SHP77 (cell line): ENCODE measurements at places on chromosomes 7 and 10.
A peak's percentile ranks its signal among the peaks of the same experiment; 100 is the strongest.

GRCh38 chr10:60375293-60376004 is 14.2 kb downstream of the ANK3 start:
- DNase-seq: no peak

DNA sequence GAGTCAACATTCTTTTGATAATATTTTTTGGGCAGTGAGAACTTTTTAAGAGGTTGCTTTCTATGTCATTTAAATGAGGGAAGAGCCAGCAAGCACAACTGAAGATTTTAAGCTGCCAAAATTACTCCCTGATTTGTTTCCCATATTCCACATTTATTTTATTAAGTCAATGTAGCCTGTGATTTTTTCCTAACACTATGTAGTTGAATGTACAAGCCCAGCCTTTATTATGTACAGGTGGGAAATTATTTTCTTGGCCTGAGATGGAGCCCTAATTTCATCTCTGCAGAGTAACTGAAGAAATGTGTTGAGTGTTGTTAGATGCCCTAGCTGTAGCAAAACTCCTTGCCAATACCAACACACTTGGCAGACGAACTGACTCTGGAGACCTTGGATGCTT is 83.1 kb upstream of the MINDY3 start:
- no peak for DNase-seq

GRCh38 chr7:131190146-131190545 is 137.5 kb upstream of the MKLN1 start:
- no peak for DNase-seq

- no peak for DNase-seq
Observed at GRCh38 chr10:44198096-44198779, 186.7 kb downstream of the CXCL12 start.

DNA sequence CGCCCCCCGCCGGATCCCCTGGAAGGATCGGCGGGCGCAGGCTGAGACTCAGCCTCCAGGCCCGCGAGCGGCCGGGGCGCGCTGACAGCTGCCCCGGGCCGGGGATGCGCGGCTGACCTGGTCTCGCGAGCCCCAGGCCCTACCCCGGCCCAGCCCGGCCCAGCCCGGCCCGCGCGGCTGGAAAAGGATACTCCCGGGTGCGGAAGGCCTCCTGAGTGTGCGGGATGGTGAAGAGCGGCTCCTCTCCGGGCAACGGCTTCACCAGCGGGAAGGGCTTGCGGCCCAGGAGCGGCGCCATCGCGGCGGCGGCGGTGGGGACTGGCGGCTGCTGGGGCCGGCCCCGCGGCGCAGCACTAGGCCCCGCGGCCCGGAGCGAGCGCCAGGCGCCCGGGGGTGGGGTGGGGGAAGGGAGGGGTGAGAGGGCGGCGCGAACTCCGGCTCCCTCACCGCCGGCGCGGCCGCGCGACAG is 423 bp downstream of the BAZ1B start:
- peak; percentile 32 for DNase-seq

- no peak for DNase-seq
Observed at GRCh38 chr10:90846746-90847145, 11.1 kb downstream of the HTR7 start.

DNA sequence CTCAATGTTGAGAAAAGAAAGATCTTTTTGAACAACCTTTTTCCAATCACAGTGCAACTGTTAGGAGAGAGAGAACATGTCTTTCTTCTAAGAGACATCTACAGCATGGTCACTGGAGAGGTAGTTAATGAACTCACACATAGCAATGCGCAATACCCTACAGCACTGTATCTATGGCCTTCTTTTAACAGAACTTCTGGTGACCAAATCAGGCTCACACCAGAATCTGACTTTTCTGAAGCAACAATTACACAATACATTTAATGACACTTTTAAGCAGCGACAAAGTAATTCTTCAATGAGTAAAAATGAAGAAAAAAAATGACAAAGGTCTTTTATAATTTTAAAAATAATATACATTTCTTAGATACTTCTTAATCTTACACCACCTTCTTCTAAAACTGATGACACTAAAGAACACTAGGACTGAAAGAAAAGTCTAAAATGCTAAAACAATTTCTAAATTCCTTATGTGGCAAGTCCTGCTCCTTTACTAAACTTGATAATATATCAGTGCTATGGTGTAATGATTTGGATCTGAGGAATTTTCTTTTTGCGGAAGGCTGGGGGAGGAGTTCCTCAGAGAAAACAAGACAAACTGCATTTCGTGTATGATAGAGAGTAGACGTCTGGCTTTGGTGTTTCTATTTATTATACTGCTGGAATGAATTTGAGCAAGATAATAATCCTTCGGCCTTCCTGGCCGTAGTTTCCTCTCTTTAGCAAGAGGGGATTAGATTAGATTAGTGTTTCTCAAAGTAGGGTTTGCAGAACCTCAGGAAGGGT is 166.3 kb downstream of the ZNF438 start:
- DNase-seq: no peak

DNA sequence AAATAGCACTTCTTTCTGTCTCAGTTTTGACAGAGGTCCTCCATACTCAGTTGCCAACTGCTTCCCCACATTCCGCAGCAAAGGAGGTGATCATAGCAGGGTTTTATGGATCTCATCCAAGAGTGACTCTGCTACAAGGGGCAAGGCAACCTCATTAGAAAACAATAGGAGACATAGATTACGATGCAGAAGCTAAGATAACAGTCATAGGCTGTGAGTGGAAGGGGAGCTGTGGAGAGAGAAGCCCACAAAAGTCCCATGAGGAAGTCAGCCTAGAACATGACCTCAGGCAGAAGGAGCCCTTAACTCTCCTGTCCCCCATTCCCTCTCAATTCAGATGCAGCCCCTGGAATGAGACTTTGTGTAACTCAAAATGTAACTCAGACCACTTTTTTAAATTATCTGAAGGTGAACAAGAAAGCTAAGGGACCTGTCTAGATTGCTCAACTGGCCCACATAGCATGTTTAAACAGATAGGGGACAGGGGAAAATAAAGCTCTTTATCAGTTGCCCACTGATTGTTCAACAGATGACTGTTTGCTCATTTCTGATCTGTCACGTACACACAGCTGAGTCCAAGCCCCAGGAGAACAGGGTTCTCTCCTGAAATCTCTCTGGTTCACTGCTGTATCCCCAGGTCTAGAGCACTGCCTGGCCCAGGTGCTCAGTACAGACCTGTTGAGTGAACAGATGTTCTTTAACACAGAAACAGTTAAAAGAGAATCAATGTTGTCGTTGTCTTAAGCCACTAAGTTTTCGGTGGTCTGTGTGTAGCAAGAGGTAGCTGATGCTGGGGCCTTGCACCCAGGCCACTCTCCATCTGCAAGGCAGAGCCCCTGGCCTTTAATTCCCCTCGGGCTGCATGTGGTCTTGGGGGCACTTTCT is 1.5 kb upstream of the NCOA4 start:
- no peak for DNase-seq

GRCh38 chr10:31759124-31759798 is 169.4 kb downstream of the ARHGAP12 start:
- peak; percentile 41 for DNase-seq

DNA sequence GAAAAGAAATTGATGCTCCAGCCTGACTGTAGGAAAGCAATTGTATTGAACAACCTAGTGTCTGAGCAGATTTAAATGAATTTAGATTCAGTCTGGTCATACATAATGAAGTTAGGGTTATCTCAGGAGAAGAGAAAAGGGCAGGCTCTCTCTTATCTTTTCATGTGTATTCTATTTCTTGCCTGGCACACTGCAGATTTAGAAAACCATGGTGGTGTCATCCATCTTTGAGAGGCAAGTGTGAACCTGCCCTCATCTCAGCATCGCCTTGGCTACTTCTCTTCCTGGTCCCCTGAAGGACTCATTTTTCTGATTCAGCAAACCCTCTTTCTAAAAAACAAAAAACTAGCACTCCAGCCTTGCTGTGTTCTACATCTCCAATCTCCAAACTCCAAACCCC is 137.7 kb downstream of the LRRC4 start:
- no peak for DNase-seq

DNA sequence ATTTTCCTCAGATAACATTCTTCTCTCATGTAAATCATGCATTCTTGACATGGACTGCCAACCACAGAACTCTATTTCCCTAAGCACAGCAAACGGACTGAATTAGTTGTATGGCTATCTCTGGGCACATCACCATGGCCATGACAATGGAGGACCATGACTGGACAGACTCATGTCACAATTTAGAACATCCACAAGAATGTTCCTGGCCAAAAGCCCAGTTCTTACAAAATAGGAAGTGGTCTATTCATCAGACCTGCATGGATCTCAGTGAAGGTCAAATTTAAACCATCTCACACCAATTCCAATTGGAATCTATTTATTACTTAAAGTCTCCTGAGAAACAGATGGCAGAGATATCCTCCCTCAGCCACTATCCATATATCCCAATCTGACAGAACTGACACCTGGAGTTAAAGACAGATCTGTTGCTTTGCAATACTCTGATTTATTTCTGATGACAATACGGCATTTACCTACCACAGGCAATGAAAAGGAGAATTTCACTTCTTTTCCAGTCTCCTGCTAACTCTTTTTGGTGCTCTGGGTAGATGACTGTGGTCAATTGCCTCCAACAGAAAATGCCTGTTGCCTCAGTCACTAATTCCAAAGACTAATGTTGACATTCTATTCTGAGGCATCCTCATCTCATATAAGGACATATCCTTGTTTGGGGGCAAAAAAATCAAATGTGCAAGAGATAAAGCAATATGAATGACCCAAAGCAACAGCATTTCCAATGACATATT is 254.8 kb downstream of the HTR7 start:
- DNase-seq: no peak

DNA sequence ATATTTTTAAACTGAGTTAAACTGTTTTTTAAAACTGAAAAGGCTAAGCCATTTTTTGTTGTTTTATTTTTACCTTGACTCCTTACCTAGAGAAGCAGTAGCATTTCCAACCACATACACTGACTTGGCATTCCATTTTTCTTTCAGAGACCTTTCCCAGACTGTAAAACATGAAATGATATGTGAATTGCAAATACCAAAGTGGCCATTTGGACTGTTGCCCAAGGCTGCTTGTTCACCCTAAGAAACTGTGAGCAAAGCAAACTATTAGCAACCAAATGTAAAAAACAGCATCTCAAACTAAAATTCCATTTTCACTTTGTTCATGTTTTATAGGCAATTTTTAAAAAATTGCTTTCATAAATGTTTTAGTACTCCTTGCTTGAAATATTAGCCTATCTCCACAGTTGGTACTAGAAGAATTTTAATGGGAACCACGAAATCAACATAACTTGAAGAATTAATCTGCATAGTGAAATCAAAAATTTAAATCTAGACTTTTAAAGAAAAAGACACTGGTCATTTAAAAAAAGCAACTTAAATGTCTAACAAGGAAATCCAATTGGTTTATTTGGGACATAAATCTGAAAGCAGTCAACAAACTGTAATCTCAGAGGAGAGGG is 10.8 kb downstream of the UROS start:
- no peak for DNase-seq

GRCh38 chr10:1605121-1605520 is 132.2 kb downstream of the ADARB2 start:
- no peak for DNase-seq

DNA sequence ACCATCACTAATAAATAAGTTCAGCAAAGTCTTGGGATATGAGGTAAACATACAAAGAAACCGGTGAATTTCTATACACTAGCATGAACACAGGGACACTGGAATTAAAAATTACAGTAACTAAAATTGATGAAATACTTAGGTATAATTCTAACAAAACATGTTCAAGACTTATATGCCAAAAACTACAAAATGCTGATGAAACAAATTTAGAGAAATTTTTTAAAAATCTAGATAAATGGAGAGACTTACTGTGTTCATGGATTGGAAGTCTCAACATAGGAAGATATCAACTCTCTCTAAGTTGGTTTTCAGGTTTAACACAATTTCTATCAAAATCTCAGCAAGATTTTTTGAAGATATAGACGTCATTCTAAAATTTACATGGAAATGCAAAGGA is 128.8 kb upstream of the RET start:
- no peak for DNase-seq

DNA sequence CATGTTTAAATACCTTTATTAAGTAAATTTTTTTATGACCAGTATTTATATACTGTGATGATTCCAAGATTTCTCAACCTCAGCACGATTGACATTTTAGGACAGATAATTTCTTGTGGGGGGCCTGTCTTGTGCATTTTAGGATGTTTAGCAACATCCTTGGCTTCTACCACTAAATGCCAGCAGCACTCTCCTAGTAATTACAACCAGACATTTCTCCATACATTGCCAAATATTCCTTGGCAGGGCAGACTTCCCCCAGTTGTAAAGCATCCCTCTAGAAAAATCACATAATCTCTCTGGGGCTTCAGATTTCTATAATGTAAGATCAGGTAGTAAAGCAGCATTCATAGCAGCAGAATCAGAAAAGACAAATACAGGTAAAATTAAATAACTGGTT is 7.8 kb upstream of the LIPM start:
- DNase-seq: no peak

DNA sequence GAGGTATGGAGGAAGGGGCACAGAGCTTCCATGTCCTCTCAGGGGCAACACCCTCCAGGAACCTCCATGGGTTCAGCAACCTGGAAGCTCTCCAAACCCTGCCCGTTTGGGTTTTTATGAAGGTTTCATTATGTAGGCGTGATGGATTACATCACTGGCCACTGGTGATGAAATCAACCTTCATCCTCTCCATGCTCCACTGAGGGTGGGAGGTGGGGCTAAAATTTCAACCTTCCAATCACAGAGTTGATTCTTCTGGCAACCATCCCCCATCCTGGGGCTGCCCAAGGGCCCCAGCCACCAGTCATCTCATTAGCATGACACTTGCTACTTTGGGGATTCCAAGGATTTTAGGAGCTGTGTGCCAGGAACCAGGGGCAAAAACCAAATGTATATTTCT is 90.1 kb downstream of the TEX36 start:
- DNase-seq: no peak

DNA sequence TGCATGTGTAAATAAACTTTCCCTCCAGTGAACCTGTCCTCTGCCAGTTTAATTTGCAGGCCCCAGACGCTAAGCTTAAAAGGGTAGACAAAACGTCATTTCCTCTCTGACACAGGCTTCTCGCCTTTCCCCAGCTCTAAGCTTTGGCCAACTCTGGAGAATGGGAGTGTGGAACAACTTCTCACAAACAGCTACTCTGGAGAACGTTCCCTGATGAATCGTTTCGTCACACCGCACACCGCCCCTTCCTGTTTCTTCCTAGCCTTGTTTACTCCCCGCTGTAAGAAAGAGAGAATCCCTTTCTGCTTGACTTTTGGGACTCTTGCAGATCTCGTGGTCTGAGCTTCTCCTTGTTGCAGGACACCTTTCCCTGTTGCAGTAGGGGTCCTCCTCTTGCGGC is 564.2 kb downstream of the TCERG1L start:
- no peak for DNase-seq

- DNase-seq: no peak
Observed at GRCh38 chr7:54111814-54112511, 430.2 kb upstream of the VSTM2A start.

DNA sequence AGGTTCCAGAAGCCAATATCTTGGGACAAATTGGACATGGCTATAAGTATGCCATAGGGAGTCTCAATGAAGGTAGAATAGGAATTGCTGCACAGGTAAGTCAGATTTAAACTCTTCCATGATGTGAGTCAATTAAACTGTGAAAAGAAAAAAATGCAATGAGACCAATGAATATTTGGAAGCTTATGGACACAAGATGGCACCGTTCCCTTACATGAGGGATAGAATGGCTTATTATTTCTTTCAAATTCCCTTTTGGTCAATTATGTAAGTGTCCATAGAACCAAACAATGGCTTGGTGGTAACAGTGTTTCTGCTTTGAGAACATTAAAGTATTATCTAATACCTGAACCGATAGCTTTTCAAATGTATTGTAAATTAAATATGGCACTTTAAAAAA is 35.6 kb downstream of the ACADSB start:
- DNase-seq: no peak
